ENCODE measurements at places on chromosomes 5 and 9.

GRCh38 chr9:95726756-95727155 lies 148.7 kb upstream of the ERCC6L2 start:
- DNase-seq: no peak

DNA sequence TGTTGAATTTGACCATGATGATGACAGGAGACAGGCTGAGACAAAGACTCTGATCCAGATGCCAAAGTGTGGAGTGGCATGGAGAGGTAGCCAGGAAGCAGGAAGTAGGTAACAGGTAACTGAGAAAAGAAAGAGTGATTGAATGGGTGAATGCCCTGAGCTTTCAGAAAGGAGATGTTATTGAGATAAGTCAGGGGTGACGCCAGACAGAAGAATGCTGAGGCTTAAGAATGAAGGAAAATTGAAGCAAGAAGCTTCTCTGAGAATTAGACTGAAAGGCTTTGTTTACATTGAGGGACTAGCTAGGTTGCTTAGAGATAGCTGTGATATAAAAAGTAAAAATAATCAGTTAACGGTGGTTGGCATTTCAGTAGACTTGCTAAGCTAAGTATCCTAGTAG lies 165.7 kb downstream of the PSAT1 start:
- no peak for DNase-seq

DNA sequence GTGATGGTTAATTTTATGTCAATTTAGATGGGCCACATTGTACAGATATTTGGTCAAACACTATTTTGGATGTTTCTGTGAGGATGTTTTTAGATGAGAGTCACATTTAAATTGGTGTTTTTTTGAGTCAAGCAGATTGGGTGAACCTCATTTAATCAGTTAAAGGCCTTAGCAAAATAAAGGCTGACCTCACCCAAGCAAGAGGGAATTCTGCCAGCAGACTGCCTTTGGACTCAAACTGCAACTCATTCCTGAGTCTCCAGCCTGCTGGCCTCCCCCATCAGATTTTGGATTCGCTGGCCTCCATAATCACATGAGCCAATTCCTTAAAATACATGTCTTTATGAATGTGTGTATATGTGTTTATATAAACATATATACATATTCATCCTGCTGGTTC lies 282.7 kb upstream of the POU5F2 start:
- no peak for DNase-seq

GRCh38 chr9:122360891-122361290 lies 9.9 kb upstream of the PTGS1 start:
- DNase-seq: no peak

- DNase-seq: peak; percentile 68
Measured at GRCh38 chr9:112925058-112925641, 34.5 kb upstream of the SLC46A2 start.

- DNase-seq: no peak
Measured at GRCh38 chr5:126972062-126972895, 58.1 kb downstream of the MARCHF3 start.

DNA sequence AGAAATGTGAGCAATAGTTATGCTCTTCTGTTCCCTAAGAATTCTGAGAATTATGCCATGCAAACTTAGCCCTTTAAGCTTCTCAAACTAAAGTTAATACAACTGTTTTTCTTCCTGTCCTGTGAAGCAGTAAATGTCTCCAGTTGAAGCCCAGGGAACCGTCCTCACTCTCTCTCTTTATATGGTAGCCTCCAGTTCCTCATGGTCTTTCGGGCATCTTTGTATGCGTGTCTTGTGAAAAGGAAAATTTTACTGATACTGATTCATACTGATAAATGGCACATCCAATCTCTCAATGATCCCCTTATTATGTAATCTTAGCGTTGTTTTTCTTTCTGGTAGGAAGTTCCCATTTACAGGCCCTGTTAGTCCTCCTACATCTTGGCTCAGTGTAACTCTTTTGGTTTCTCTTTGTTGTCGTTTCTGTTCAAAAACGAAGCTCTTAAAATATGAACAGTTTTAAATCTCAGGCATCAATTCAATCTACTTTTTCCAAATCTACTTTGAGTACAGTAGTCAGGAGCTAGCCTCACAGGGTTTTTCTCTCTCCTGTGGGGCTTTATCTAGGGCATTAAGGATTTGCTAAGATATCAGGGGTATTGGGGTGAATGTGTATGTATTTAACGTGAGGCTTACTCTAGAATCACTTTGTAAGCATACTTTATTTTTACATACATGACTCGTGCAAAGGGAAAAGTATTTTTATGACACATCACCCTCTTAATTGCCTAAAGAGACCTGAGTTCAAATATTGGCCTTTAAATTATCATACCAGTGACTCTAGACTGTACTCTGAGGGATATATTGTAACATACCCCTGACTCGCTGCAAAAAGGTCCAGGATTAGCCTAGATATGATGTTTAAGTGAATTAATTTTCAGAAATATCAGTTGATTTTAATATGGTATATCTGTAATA lies 258.0 kb downstream of the NR3C1 start:
- no peak for DNase-seq

- no peak for DNase-seq
Measured at GRCh38 chr9:75953218-75953617, 62.7 kb downstream of the PCSK5 start.

DNA sequence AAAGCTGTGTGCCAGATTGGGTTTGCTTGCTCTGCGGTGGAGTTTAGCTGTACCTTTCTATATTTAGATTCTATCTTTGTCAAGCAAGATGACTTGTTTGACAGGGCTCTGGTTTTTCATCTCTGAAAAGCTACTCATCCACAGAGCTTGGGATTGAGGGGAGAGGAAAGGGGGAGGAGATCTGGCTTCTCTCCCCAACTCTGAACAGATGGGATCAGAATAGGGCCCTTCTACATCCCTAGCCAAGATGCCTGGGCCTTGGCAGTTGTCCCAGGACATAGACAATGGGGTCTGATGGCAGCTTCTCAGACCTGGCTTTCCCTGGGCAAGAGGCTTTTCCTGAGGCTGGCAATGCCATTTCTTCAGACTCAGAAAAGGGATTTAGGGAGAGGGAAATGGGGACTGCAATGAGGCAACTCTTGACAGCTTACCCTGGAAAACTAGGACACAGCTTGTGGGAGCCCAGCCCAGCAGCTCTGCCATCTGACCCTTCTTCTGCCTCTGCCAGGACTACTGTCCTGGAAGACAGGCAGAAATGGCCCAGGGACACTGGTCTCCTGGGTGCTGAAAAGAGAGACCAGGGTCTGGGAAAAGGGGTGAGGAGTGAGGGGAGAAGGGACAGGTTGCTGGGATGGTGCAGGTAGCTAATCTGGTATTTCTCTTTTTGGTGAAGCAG lies 50.2 kb upstream of the ASTN2 start:
- DNase-seq: no peak

GRCh38 chr9:10661994-10662393 lies 49.2 kb upstream of the PTPRD start:
- DNase-seq: no peak

DNA sequence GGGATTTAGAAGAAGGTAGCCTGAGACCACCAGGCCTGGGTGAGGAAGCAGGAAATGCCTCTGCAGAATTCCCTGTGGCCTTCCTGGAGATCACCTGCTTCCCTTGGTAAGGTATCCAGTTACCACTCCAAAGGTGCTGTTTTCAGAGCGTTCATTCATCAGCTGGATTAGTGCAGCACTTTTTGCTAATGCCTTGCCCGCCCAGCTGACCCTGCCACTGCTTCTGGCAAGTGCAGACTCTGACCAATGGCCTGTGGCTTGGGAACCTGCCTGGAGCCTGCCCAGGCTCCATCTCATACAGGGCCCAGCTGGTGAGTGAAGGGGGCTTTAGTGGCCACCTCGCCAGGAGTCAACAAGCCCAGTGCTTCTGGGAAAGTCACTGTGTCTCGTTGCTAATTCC lies 48.6 kb downstream of the FOXI1 start:
- DNase-seq: no peak

DNA sequence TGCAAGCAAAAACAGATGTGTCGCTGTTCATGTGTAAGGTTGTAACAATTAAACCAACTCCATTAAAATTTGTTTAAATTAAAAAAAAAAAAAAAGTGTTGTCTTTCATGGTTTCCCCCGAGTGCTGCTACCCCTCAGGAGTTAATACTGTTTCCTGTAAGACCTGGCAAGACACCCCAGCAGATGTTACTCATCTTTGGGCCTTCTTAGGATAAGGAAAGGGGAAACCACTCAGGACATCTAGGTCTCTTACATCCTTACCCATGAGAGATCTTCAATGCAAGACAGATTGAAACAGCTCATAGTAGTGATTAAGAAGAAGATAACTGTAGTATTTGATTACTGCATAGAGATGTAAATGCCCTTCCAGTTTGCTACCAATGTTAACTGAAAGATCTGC lies 33.5 kb upstream of the F2R start:
- no peak for DNase-seq

DNA sequence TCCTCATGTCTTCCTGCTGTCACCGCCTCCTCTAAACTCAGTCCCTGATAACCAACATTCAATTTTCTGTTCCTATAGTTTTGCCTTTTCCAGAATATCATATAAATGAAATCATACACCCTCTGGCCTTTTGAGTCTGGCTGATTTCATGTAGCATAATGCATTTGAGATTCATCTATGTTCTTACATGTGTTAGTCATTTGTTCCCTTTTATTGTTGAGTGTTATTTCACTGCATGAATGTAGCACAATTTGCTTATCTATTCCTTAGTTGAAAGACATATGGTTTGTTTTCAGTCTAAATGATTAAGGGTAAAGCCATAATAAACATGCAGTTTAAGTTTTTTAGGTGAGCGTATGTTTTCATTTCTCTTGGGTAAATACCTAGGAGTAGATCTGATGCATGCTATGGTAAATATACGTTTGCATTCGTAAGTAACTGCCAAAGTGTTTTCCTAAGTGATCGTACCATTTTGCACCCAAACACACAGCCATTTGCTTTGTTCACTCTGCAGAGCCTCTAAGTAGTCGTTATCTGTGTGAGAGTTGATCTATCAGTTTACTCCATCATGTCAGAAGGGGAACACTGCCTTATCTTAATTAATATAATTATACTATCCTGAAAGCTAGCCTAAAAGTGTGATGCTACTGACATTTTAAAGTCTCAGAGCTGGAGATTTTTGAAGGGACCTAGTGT lies 460.8 kb downstream of the DMAC1 start:
- DNase-seq: no peak

- no peak for DNase-seq
Measured at GRCh38 chr9:21311889-21312288, 6.8 kb upstream of the IFNA5 start.

GRCh38 chr9:36156116-36156515 lies 13.1 kb upstream of the CCIN start:
- no peak for DNase-seq

GRCh38 chr9:123775289-123776284 lies 154.3 kb downstream of the DENND1A start:
- DNase-seq: no peak

- DNase-seq: no peak
Measured at GRCh38 chr9:106626936-106627335, 236.0 kb upstream of the ZNF462 start.

DNA sequence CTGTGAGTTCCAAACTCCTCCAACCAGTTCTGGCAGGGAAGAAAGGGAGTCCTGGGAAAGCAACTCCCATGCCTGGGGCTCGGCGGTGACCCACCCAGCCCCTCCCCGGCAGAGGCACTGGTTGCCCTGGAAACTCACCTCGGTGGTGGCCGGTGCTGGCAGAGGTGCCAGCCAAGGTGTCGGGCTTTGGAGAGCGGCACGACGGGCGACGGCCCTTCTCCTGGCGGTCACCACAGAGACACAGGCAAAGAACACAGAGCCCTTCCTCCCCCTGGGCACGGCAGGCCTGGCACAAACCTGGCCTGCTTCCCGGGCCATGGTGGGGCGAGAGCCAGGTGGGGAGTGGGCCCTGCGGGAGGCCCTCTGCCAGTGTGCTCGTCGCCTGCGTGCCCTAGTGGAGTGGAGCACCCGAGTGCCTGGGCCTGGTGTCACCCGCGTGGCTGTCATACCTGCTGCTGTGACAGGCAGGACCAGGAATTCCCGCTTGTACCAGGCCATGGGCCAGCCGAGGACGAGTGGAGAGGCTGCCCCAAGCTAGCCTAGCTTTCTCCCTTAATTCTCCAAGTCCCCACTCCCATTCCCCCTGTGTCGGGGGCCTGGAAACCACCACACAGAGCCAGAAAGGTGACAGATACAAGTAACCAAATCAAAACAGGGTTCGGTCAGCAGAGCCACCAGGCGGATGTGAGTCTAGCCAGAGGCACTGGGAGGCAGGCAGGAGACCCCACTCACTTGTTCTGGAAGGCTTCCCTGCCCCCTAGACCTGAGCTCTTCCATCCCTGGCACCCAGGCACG lies 8.2 kb upstream of the RALGDS start:
- DNase-seq: no peak

- no peak for DNase-seq
Measured at GRCh38 chr5:59583151-59583809, 310.2 kb downstream of the PDE4D start.

- no peak for DNase-seq
Measured at GRCh38 chr5:99308131-99308530, 379.3 kb upstream of the CHD1 start.

- no peak for DNase-seq
Measured at GRCh38 chr5:142561029-142561428, 124.9 kb downstream of the FGF1 start.

DNA sequence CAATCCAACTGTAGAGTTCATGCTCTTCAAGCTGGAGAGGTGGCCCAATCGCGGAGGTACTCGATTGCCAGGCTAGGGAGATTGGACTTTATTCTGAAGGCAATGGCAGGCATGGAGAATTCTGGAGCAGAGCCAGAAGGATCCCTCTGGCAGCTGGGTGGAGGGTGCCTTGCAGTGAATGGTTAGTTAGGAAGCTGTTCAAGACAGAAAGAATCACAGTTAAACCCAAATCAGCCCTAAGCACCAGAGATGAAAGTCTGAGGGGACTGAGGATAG lies 182.4 kb downstream of the RGS3 start:
- peak; percentile 22 for DNase-seq

DNA sequence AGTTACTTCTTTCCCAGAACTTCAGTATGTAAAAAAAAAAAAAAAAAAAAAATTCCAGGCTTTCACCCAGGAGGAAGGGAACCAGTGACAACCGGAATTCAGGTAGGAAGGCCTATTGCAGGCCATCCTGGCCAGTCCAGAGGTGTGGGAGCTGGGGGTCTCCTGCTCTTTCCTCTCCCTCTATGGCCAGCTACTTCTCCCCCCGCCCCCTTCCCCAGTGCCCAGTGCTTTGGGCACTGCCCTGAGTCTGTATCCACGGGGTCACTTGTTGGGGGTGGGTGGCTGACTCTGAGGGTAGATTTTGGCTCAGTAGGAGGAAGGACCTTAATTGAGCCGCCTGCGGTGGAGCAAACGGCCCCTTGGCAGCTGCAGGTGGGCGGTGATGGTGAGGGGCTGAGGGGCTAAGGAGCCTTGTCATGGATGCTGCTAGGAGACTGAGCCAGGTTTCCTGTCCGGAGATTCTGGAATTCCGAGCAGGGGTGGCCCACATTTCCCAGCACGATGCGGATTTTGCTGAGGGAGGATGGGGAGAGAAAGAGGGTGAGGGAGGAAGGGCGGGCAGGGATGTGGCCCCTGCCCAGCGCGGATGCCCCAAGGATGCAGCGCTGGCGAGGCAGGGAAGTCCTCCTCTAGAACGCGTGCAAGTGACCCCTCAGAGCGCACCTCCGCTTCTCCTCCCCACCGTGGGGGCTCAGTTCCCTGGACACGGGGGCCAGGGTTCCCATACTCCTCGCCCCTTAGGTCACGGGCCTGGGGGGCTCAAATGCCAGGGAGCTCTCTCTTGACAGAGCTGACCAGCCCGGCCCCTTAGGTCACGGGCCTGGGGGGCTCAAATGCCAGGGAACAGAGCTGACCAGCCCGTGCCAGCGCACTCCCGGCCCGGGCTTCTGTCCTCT lies 1.2 kb upstream of the PHF2 start:
- peak; percentile 69 for DNase-seq
